ENCODE measurements at places on chromosomes 13 and 19.

- peak; percentile 6 for DNase-seq
Measured at GRCh38 chr19:9498183-9498902, at the start of gene ZNF560. Gene ZNF560, minus strand, starts transcription at chr19:9498616. Its CDS starts 23,303 bp downstream, at chr19:9475313.

DNA sequence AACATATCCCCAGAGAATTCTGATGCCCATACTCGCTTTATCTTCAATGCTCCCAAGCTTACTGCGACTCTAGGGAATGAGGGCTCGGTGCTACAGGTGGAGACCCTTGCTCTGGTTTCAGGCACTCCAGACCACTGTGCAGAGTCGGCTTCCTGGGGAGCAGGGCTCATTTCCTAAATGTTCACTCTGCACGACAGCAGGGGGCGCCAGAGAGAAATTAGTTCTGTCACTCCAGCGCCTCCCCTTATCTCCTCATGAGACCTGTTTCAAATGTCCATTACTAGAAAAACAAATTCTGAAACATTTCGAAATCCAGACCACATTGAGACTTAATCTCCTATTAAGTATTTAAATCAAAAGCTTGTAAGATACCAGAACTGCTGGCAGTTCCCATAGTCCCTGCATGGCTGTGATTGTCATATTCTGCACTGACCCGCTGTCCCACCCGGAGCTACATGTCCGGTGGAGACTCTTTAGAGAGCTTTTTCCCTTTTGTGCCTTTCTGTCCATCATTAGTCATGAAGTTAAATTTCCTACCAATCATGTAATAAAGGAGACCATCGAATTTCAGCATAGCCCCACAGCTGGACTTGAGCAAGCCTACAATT, 22.4 kb downstream of the EPSTI1 start:
- DNase-seq = peak; percentile 27

- no peak for DNase-seq
Measured at GRCh38 chr13:51564252-51564651, 20.0 kb upstream of the WDFY2 start.

GRCh38 chr19:55418185-55418584, 10.6 kb upstream of the UBE2S start:
- peak; percentile 78 for DNase-seq

DNA sequence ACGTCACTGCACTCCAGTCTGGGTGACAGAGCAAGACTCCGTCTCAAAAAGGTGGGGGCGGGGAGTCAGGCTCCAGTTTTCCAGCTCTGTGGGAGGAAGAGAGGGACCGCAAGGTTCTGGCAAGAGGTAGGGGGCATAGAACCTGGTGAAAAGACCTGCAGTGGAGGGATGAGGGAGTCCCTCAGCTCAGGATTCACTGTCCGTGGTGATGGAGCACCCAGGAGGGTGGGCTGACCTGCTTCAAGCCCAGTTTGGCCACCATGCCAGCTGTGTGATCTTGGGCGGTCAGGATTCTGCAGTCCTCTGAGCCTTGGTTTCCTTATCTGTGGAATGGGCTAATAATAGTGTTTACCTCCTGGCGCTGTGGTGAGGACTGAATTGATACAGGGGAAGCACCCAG, 21.2 kb downstream of the SLC8A2 start:
- DNase-seq = no peak

GRCh38 chr13:31380715-31381114, 180.9 kb downstream of the B3GLCT start:
- DNase-seq = no peak

DNA sequence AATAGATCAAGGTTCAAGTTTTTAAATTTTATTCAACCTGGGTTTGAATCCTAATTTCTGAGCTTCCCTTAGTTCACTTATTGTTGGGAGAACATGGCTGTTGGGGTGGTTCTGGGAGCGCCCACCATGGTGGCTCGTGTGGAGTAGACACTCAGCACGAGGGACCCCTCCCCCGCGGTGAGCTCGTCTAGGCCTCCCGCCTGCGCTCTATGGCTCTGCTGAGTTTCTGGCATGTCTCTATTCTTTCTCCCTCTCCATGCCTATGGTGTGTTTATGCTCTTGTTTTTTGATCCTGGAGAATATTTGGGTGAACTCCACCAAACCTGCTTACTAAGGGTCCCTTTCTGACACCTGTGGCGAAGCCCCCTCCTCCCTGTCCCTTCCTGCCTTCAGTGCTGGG, 1.6 kb upstream of the EPN1 start:
- no peak for DNase-seq

DNA sequence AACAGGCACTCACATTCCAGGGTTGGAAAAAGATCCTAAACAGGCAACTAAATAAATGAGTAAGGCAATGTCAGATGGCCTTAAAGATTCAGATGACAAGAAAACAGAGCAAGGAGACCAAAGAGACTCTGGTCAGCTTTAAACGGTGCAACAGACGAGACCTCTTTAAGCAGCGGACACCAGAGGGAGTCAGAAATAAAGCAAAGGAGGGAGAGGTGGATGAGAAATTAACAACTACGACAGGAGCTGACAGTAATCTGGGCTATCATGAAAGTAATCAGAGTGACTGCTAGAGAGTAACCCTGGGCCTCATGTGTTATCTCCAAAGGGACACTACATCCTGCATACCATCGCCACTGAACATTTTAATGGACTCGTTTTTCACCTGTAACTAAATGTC, 1.1 kb downstream of the ZNF550 start:
- no peak for DNase-seq

DNA sequence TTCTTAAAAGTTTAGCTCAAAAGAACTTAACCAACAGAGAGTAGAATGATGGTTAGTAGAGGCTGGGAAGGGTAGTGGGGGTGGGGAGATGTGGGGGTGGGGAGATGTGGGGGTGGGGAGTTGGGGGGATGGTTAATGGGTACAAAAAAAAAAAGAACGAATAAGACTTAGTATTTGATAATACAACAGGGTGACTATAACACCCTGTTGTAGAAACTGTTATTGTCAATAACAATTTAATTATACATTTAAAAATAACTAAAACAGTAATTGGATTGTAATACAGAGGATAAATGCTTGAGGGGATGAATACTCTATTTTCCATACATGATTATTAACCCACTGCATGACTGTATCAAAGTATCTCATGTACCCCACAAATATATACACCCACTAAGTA, 91.1 kb downstream of the ZC3H13 start:
- DNase-seq = no peak

DNA sequence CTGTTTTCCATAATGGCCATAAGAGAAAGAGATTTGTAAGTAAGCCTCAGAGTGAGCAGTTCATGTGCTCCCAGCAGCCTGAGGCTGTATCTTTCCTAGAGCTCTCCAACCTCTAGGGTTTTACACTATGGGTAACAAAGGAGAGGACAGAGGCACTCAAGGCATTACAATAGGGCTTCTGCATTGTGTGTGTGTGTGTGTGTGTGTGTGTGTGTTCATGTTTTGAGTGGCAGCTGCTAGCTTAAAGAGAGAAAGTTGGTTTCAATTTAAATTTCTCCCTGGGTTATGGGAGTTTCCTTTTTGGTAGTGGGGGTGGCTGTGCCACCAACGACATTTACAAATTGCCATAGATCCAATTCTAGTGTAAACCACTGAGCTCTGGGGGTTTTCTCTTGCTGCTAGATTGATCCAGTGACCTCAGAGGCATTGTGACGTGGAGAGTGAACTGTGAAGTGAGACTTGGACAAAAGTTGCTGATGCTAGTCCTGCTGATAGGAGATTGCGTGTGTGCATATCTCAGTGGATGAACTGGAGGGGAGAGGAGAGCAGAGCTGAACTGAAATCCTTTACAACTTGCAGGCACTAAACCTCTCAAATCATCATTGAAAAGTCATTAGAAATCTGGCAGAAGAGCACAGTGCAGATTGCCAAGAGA, 67.2 kb upstream of the OLFM4 start:
- no peak for DNase-seq

DNA sequence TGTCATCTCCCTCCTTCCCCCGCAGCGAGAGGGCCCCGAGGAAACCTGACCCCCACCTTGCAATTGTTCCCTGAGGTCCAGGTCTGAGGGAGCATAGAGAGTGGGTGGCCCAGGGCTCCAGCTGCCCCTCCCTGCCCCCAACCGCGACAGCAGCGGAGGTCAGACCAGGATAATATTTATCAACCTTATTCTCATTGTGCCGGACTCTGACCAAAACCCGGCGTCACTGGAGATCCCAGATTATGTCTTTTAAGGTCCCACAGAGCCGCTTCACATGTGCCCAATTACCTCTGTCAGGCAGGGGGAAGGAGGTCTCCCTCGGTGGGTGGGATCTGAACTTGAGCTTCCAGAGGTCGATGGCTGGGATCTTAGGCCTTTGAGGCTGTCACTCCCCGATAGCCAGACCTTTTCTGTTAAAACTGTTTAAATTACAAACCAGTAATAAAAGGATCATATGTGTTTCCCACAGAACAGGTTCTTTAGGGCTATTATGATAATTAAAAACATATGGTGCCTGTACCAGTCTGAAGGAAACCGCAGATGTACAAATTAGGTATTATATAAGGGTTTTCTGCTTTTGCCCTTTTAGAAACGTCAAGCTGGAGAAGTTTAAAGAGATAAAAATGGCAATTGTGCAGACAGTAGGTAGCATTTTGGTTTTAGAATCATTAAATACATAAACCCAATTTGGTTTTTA, 195.5 kb downstream of the ZNF536 start:
- DNase-seq = no peak

GRCh38 chr13:78595495-78596398, 7.6 kb downstream of the POU4F1 start:
- no peak for DNase-seq

DNA sequence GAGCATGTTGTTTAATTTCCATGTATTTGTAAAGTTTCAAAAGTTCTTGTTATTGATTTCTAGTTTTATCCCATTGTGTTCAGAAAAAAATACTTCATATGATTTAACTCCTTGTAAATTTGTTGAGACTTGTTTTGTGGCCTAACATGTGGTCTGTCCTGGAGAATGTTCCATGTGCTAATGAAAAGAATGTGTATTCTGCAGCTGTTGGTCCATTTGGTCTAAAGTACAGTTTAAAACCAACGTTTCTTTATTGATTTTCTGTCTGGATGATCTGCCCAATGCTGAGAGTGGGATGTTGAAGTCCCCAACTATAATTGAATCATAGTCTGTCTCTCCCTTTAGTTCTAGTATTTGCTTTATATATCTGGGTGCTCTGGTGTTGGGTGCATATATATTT, 34.9 kb upstream of the TPP2 start:
- DNase-seq = no peak

DNA sequence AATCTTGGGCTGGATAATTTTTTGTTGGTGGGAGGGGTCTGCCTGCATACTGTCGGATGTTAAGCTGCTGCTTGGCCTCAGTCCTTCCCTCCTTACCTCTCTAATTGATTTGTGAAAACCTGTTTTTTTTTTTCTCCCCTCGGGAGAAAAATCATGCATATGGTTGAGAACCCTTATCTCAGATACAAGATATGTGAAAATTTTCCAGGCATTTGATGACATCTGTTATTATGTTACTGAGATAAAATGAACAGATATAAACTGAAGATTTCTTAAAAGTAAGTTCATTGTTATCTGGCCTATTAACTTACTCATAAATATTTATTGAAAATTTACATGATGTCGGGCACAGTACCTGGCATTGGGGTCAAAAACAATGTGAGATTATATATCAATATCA, 1375.7 kb downstream of the PCDH9 start:
- DNase-seq = no peak

DNA sequence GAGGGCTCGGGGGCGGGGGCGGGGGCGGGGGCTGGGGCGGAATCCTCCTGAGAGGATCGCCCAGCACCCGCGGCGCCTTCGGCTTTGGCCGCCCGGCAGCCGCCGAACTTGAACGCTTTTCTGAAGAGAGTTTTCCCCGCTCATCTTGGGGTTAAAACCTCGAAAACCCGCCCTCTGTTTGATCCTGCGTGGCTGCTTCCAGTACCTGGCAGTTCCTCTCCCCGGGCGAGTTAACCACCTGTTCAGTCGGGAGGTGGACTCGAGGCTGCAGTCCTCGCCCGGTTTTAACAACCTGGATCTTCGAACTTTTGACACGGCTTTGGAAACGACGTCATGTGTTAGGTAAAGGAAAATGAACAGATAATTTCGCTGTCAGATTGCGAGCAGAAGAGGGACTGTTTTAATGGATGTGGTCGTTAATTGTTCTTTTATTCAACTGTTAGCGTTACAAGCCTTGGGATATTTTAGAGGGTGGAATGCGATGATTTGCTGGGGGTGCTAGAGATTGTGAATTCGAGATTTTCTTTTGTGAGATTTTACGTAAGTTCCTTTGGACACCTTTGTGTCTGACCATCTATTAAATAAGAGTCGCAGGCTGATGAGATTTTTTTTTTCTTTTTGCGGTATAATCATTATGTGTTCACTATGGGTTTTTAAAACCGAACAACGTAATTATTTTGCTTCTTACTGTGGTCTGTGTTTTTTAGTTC, 1.0 kb downstream of the FNDC3A start:
- peak; percentile 39 for DNase-seq

GRCh38 chr13:19181021-19181620, 503 bp downstream of the TUBA3C start:
- no peak for DNase-seq

- DNase-seq = no peak
Measured at GRCh38 chr13:112333756-112334543, 42.2 kb upstream of the SPACA7 start.

DNA sequence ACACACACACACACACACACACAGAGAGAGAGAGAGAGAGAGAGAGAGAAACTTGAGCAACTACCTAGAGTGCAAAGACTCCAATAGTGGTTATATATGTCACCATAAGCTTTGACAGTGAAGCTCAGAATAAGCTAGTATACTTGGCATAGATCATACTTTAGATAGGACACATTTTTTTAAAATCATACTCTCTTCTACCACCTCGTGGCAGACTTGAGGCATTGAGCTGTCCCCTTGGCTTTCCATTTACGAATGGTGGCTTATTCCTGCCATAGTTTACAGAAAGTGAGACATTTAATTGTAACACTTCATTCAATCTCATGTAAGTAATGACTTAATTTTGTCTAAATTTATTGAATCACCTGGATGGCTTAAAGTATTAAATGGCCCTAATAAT, 108.2 kb downstream of the EDNRB start:
- DNase-seq = peak; percentile 6

DNA sequence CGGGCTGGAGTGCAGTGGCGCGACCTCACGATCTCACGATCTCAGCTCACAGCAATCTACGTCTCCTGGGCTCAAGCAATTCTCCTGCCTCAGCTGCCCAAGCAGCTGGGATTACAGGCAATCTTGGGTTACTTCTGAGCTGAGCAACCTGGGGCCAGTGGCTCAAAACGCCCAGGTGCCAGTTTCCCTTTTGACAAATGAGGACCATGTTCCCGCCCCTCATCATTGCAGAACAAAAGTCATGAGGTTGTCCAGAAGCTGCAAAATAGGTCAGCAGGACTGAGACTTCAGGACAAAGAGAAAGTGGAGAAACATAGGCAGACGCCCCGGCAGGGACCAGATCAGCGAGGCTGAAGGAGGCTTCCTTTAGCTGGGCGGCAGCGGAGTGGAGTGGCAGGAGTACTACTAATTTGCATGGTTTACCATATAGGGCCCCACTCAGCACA, 3.3 kb upstream of the ADGRE5 start:
- no peak for DNase-seq

- no peak for DNase-seq
Measured at GRCh38 chr13:108944760-108945159, 315.3 kb downstream of the MYO16 start.
